ENCODE measurements at places on chromosomes 4 and X.

DNA sequence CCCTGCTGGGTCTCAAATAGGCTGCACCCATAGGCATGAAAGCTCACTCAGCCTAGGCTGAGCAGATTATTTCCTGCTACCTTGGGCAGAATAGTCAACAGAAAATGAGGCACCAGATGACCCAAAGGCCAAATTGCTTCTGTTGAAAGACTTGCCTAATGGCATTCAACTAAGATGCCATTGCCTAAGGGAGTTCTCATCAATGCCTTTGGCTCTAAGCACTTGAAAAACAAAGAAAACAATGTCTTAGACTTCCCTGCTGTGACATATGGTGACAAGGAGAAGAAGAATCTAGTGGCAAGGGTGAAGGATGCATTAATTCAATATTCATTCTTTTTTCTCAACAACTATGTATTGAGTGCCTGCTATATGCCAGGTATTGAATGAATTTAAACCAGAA, 25.7 kb upstream of the PCDH19 start:
- no peak for DNase-seq

DNA sequence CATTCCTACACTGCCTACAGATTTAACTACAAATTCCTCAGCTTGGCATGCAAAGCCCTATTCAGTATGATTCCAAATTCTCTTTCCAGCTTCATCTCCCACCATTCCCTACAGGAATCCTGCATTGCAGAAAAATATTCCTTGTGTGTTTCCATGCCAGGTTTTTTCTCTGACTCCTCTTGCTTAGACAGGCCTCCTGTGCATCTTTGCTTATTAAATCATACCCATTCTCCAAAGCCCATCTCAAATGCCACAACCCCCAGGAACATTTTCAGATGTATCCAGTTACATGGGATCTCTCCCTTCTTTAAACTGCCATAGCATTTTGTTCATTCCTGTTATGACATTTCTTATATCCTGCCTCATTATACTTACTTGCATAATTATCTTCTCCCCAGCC, 106.4 kb upstream of the GRIA3 start:
- DNase-seq = no peak

GRCh38 chrX:39427906-39428305, 626.6 kb downstream of the MID1IP1 start:
- DNase-seq = no peak

GRCh38 chr4:128521648-128522111, 234.1 kb upstream of the PGRMC2 start:
- no peak for DNase-seq

- no peak for DNase-seq
Measured at GRCh38 chr4:76762137-76763130, 135.5 kb downstream of the SOWAHB start.

DNA sequence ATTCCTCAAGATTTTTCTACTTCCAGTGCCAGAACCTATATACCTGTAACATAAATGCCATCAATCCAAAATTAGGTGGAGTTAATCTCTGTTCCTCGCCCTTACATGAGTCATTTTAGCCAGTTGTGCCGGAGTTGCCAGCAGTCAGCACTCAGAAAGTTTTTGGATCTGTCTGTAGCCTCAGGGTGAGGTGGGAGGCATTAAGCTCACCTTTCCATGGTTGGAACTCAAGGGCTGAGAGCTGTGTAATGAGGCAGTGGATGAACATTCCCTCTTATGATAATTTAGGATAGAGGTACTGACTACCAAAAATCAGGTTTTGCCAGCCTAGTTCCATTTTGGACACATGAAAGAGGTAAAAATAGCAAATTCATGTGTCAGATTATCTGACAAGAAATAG, 1553.1 kb upstream of the ADGRL3 start:
- no peak for DNase-seq

DNA sequence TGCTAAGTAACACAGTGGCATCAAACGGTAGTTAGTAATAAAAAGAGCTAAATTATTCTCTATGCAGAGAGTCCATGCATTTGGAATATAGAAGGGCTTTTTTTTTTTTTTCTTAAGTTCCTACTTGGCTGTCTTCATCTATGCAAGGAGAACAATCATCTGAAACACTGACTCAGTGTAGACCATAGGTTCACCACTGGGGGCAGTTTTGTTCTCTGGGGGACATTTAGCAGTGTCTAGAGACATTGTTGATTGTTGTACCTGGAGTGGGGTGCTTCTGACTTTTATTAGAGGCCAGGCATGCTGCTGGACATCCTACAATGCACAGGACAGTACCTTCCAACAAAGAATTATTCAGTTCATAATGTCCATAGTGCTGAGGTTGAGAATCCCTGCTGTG, 41.2 kb downstream of the TMA16 start:
- DNase-seq = no peak
